ENCODE measurements at places on chromosomes 16 and 17. TPM values are rescaled to one million over a fixed set of nuclear protein-coding genes. Genes with fewer than 3 reads are reported as not detected.

- DNase-seq, result peak; percentile 77
Observed at GRCh38 chr17:81537343-81537855, 9.2 kb downstream of the FSCN2 start.

- no peak for DNase-seq
Observed at GRCh38 chr16:65376601-65377000, 254.7 kb upstream of the CDH11 start.

DNA sequence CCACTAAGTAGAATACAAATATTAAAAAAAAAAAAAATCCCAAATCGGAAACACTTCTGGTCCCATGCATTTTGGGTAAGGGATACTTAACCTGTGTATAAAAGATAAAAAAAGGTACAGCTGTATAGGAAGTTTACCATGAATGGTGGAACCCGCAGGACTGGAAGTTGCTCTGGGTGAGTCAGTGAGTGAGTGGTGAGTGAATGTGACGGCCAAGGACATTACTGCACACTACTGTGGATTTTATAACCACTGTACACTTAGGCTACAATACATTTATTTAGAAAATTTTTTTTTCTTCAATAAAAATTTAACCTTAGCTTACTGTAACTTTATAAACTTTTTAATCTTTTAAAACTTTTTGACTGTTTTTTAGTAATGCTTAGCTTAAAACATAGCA, 71.3 kb upstream of the BCAR1 start:
- no peak for DNase-seq

DNA sequence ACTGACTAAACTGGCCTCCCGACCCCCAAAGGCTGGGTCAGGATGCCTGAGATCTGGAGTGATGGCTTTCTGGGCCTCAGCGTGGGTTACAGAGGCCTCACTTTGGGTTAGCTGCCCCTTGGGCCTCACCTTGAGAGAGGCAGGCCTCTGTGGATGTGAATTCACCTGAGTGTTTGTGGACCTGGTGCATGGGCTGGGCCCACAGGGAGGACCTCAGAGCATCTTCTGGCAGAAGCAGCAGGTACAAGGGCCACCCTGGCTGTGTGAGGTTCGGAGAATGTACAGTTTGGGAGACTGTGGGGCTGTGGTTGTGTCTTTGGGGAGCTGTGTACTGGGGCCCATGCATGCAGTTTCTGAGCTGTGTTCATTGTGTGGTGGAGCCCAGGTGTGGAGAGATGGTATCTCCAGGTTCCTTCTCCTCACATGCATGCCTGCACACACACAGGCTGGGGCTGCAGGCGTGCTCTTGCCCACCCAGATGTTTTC, 18.3 kb downstream of the RARA start:
- DNase-seq, result peak; percentile 37

DNA sequence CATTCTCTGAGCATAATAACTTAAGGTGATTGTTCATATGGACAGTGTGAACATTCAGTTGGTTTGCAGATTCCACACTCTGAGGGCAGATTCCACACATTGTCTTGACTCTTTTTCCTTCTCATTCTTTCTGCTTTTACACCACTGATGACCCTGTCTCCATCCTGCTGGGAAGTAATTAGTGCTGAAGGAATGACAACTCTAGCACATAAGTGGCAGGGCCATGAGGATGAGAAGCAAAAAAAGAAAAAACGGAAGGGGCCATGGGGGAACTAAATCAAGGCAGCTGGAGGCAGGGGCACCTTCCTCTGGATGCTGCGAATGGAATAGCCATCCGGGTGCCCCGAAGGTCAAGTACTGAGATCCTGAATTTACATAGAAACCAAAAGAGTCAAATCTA, 944.0 kb downstream of the KCNJ2 start:
- no peak for DNase-seq

IRF8 gene
- total RNA-seq, result 337 TPM

NDEL1 gene
- total RNA-seq, result 122 TPM

GRCh38 chr17:51668963-51669246, 408.6 kb downstream of the UTP18 start:
- DNase-seq, result no peak

KRTAP4-1 gene
- not detected for total RNA-seq

GRCh38 chr16:3086596-3087242, 12.4 kb downstream of the ZSCAN10 start:
- no peak for DNase-seq

GRCh38 chr17:826778-827177, 44.6 kb downstream of the MRM3 start:
- DNase-seq, result no peak

ARL2BP gene
- 36.8 TPM for total RNA-seq

GRCh38 chr16:8798174-8798527, 512 bp downstream of the PMM2 start:
- DNase-seq, result no peak

- DNase-seq, result no peak
Observed at GRCh38 chr17:4816826-4817225, 9.9 kb downstream of the PLD2 start.

DNA sequence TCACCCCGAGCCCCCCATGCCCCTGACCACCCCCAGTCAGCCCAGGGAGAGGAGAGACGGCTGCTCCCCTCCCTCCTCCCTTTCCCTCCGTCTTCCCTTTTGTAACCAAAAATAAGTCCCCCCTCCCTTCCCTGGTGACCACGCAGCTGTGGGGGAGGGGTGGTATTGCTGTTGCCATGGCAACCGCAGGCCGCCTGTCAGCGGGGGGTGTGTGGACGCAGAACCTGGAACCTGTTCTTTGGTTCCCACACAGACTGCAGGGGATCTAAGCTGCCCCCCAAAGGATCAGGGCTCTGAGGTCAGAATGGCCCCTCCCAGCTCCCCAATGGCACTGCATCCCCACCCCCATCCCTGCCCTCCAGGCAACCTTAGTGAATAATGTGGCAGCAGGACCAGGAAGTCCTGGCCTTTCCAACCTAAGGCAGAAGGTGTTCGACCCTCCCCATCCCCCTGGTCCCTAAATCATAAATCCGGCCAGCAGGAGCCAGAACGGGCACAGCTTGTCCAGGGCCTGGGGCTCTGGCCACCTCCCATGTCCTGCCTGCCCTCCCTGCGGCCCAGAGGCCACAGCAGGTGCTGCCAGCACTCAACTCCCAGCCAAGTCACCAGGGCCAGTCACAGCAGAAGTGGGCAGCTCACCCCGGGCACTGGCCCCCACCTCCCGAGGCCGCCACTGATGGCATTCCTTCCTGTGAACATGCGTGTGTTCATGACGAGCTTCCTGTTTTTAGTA, 12.0 kb downstream of the CA4 start:
- DNase-seq, result no peak

- peak; percentile 63 for DNase-seq
Observed at GRCh38 chr17:27630607-27631410, at the start of gene LGALS9. Gene LGALS9, plus strand, starts transcription at chr17:27631188. Its CDS starts 78 bp downstream, at chr17:27631266.

PROCA1 gene
- total RNA-seq, result 26.8 TPM

KCNJ12 gene
- not detected for total RNA-seq

NAGS gene
- 2.2 TPM for total RNA-seq

GRCh38 chr16:24482681-24483202, 56.6 kb upstream of the RBBP6 start:
- DNase-seq, result no peak

- DNase-seq, result no peak
Observed at GRCh38 chr17:76027159-76027839, at the start of gene EVPL. Gene EVPL, minus strand, starts transcription at chr17:76027306. Its CDS starts 108 bp downstream, at chr17:76027198.

MC1R gene
- 12.2 TPM for total RNA-seq

- DNase-seq, result no peak
Observed at GRCh38 chr16:76897816-76898215, 293.2 kb upstream of the MON1B start.

DNA sequence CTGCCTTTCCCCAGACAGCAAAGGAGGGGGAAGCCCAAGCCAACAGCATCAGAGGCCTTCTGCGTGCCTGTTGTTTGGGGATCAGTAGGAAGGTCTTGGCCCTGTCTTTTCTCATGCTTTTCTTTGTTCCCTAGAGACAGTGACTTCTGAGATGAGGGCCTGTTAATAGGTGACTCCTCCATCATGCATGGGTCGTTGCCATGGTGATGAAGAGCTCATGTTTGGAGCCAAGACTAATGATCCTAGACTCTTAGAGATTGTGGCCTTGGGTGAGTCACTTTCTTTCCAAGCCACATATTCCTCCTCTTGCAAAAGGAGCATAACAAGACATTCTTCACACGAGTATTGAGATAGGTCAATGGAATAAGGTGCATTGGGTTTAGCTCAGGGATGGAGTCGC, 201.1 kb upstream of the ASIC2 start:
- DNase-seq, result no peak

PRSS33 gene
- not detected for total RNA-seq

DNA sequence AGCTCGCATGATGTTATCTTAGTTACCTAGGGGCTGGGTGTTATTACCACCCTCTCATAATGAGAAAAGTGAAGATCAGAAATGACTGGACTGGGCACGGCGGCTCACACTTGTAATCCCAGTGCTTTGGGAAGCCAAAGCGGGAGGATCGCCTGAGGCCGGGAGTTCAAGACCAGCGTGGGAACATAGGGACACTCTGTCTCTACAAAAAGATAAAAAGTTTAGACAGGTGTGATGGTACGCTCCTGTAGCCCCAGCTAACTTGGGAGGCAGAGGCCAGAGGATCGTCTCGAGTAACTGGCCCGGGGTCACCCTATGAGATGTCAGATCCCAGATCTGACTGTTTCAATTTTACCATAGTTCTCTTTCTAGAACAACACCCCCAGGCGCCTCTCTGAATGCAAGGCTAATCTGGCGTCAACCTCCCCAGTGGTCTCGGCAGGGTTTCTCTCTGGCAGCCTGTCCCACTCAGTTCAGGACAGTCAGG, 1.9 kb upstream of the CCDC102A start:
- DNase-seq, result no peak

GNAO1 gene
- 5.1 TPM for total RNA-seq

GRCh38 chr17:10793816-10794215, 10.1 kb downstream of the TMEM238L start:
- DNase-seq, result no peak

GRCh38 chr17:67244431-67245072, 444 bp downstream of the HELZ start:
- DNase-seq, result no peak

DNA sequence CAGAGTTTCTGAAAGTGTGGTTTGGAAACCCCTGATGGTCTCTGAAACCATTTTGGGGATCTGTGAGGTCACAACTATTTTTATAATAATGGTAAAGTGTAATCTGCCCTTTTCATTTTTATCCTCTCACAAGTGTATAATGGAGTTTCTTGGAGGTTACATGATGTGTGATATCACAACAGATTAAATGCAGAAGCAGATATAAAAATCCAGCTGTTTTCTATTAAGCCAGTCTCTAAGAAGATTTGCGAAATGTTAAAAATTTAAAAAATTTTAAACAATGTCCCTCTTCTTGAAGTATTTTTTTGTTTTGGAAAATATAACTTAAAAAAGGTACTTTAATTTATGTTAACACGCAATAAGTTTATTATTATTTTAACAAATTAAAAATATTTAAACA, 48.7 kb downstream of the RPGRIP1L start:
- DNase-seq, result no peak

DNA sequence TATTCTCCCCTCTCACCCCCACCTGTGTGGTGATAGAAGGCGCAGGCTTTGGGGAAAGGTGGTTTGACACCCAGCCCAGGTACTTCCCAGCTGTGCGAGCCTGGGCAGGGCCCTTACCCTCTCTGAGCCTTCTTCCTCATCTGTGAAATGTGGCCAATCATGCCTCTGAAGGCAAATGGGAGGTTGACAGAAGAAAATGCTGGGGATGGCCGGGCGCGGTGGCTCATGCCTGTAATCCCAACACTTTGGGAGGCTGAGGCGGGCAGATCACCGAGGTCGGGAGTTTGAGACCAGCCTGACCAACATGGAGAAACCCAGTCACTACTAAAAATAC, 43.7 kb downstream of the CRISPLD2 start:
- DNase-seq, result no peak

Measured in B cell (primary cell).